Bronchial epithelial cell (primary cell): ENCODE measurements at places on chromosomes 2 and 18.

DNA sequence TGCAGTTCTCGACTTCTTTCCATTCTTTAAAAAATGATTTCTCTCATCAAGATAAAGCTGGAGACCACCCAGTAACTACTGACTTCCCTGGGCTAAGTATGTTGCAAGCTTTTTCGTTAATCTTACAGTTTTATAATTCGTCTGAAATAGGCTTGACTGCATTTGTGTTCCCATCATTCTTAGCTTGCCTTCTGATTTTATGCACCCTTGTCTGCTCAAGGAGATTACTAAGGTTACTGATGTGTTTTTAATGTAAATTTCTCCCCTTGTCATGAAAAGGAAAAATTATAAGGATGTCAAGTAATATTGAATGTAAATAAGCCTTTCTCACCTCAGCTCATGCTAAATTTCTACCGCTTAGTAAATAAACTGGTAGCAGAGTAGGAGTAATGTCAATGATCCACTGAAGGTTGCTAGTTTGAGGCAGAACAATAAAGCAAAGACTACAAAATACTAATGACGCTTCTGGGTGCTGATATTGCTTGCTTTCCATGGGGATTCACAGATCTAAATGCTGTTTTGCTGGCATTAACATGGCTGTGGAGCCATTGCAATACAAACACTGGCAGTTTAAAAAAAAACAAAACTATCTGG, 91.9 kb upstream of the CDH20 start:
- DNase-seq: no peak

DNA sequence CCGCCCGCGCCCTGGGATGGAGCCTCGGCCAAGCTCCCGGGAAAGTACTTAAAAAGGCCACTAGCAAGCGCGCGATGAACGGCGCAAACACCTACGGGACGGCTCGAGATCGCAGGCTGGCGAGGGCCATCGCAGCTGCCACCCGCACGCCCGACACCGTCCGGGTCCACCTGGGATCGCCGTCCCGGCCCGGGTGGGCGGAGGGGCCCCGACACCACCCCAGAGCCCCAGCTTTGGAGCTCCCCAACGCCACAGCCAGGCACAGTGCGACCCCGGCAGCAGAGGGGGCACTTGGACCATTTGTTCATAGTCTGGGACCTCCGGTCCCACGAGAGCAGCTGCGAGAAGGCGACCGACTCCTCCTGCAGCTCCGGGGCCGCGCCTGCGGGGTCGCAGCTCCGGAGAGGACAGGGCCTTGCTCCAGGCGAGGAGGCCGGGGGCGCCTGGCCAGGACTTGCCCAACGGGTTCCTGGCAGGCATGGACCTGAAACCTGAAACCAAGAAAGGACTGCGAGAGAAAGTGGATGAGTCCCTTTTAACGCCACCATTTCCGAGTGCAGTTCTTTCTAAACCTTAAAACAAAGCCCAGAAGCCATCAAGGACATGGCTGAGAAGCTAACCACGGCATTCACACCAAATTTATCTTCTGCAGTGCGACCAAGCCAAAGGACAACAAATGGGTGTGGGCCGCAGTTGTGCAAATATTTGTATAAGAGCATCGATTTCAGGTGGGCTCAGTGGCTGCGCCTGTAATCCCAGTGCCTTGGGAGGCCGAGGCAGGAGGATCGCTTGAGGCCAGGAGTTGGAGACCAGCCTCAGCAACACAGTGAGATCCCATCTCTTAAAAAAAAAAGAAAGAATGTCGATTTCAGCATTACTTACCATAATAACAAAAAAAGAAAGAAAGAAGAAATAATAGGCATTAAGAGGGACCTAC, 54.0 kb upstream of the IMP4 start:
- no peak for DNase-seq

DNA sequence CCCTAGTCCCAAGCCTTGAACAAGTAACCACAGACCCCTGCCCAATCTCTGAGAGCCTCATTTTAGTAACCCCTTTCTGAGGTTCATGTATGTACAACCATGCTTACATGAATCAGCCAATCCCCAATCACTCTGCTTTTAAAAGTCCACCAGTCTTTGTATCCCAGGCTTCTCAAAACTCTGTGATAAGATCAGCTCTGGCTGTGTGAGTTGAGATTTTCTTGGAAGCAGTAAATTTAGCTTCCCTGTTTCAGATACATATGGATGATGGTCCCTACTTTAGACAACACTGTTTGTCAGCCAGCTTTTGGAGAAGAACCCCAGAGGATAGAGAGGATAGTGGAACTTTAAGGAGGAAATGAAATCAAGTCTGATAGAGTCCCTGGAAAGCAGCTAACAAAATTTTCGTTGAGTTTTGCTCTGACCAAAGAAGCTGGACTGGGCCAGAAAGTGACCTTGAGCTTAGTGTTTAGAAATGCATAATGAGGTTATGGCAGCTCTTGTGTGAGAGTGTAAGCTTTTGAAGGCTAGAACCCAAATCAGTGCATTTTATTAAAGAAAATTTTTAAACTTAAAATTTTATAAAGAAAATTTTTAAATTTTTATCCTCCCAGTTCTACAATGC, 3.7 kb downstream of the ADNP2 start:
- no peak for DNase-seq

DNA sequence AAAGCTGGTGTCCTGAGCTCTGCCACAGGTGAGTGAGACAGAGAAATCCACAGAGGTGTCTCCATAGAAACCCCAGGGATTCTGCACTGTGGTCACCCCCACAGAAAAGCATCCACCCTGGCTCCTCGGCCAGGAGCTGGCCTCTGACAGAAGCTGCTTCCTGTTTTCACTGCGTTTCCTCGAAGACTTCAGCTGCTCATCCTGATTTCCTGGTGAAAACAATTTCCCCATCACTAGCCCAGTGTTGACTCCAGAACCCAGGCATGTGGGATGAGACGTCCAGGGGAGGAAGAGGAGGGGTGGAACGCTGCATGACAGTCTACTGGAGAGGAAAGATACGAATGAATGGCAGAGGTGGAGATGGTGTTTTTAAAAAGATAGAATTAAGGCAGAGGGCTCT, 60.3 kb upstream of the GPR45 start:
- DNase-seq: no peak

- DNase-seq: no peak
Measured at GRCh38 chr2:112074506-112074905, 19.4 kb downstream of the TMEM87B start.

DNA sequence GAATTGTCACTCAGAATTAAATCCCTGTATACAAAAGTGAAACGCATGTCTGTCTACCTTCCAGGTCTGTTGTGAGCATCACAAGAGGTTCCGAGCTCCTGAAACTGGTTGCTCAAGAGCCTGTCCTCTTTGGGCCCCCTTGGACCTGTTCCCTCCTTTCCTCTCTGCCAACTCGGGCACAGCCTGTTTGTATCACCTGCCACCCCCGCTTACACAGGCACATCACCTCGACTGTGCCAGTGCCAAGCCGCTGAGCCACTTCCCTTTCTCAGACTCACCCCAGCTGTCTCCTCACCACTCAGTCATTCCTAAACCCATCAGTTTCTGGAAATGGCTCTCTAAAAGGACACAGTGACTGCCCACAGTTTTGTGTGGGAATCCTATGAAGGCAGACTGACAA, 3.1 kb downstream of the EFR3B start:
- DNase-seq: no peak

GRCh38 chr2:63840081-63840784, 1.5 kb upstream of the UGP2 start:
- peak; percentile 34 for DNase-seq

- DNase-seq: no peak
Measured at GRCh38 chr2:31057691-31058090, 80.5 kb downstream of the GALNT14 start.

DNA sequence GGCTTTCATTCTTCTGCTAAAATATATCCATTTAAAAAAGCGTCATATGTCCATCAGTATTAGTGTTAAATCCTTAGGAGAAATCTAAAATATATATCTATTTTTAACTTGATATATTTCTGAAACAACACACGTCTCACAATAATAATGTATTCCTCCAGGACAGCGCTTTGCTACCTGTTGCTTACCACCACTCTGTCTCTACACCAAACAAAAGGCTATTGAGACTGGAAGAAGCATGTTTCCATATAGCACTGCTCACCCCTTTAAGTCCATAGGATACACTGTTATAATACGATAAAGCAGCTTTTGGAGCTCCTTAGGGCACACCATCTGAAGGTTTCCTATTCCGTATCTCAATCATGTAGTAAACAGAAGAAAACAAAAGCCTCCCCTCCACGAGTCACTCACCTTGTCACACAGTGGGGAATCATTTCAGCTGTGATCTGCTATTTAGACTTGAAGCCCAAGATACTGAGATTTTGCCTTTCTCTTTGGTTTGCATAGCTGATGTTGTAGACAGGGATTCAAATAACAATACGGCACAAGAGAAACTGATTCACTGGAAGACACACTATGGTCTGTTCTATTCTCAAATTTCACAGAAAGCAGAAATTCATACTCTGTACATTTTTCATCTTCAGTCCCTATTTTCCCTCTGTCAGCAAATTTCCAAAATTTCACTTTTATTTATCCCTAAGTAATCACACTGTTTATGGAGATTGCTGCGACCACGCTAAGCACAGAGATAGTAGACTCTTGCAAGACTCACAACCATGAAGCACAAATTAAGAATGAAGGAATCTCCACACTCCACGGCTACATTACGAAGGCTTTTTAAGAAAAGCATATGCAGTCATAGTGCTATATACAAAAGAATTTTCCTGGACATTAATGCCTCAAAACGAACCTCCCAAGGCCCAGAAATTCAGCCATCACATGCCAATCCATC, 187.1 kb downstream of the TCF4 start:
- no peak for DNase-seq

- DNase-seq: no peak
Measured at GRCh38 chr2:207719008-207719407, 7.6 kb downstream of the CCNYL1 start.

DNA sequence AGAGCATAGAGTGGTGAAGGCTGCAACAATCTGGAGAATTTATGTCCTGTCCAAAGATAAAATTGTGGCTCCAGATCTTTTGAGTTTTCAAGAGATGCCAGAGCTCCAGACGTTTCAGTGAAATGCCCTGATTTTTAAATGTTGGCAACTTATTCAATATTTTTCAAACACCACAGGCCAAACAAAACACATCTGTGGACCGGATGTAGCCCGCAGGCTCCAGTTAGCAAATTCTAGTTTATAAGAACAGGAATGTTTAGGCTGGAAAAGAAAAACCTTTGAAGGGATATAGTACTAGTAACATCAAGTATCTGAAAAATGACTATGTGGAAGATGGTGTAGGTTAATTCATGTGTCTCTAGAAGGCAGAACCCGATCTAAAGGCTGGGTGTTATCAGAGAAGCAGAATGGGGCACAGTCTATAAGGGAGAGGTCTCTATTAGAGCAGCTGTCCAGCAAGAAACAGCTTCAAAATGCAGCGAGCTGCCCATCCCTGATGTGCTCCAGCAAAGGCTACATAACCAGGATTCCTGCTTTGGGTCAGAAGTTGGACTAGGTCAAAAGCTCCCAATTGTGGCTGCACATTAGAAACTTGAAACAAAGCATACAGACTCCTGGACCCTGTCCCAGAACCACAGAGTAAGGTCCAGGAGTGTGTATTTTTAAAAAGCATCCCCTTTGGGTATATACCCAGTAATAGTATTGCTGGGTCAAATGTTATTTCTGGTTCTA, 105.9 kb downstream of the ANKRD44 start:
- DNase-seq: no peak

DNA sequence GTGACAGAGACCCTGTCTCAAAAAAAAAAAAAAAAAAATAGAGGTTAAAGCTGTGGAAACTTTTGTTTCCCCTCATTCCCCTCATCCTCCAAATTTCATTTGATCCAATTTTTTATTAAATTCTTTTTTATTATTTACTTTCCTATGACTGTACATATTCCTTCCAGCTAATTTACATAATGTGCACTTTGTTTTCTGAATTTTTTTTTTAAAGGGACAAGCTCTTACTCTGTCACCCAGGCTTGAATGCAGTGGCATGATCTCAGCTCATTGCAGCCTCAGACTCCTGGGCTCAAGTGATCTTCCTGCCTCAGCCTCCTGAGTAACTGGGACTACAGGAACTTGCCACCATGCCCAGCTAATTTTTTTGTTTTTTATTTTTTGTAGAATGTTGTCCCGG, 10.3 kb downstream of the ANKAR start:
- DNase-seq: no peak

DNA sequence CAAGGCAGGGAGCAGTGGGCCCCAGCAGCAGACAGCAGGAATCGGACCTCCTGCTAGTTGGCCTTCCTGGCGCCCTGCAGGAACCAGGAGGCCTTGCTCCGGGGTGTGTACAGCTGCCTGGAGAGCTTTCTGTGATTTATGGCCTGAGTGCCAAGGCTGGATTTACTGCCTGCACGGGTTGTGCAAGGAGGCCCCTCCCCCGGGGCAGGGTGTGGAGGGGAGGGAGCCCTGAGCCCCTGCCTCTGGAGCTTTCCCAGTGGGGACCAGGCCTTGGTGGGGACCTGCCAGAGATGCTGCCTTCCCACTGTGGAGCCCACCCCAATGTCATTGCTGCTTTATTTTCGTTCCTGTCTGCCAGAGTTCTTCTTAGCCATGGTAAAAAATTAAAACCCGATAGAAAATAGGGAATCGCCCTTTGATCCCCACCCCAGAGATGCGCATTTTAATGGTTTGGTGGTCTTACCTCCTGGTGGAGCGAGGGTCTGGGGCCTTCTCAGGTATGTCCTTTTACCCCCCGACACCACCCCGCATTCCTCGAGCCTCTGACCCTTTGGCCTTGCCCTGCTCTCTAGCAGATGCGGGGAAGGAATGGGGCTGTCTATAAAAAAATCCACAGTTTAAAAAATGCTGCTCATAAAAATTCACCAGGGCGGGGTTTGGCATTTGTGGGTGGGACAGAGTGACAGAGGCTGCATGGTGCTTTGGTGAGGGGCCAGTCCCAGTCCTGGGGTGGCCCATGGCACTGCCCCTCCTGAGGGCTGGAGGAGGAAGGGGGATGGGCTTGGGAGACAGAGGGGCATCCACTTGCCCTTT, 6.9 kb upstream of the RALB start:
- no peak for DNase-seq

DNA sequence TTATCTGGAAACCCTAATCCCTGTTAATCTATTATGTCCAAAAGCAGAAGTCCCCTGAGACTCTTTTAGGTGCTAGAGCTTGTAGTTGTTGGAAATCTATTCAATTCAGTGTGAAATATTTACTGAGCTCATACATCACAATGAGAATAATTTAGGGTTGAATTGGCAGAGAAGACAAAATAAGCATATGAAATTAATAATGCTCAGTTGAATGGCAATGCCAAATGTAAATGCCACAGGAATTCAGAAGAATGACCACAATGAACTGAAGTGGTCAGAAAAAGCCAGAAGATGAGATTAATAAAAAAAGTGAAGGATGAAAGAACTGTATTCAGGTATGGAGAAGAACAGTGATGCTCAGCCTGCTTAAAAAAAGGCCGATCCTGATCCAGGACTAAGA, 8.0 kb upstream of the STAT4 start:
- DNase-seq: no peak

DNA sequence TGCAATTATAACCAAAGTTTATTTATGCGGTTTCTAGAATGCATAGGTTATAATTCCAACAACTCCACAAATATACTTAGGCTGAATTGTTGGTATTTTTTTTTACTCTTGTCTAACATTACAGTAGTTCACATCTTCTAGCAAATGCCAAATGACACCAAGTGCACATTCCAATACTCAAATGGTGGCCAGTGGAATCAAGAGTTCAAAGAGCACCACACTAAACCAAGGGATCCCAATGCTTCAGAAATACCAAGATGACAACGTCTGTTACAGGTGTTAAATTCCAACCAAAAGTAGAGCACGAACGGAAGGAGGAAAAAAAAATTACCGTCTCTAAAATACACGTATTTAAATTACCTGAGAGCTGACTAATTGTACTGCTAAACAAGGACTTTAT, 136.2 kb downstream of the TMEM247 start:
- DNase-seq: no peak

- DNase-seq: no peak
Measured at GRCh38 chr2:98764499-98764898, 33.6 kb upstream of the MGAT4A start.
